ENCODE measurements at places on chromosomes 7 and 10.

DNA sequence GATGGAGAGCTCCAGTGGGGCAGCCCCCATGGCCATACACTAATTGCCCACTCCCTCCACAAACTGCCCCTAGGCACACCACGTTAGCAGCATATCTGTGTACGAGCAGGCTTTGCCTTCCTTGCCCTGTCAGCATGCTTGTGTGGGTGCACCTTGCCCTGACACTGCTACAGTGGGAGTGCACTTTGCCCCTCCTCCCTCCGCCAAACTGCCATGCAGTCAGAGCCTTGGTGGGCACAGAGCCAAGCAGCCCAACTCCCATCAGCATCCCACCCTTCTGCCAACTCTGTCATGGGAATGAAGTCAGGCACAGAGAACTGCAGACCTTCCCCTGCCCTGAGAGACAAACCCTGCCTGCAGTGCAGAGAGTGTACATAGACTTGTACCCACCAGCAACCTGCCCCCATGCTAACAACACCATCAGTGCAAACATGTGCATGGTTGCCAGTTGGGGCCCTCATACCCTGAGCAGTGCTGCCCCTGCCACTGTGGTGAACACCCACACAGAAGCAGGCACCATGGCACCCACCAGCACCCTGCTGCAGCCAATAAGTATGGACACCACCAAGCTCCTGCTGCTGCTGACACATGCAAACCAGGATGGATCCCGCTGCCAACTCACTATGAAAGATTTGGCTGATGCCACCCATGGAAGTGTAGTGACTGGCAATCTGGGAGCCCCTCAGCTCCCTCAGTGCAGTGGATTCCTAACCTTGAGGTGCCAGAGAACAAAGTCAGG is 1197.7 kb upstream of the CELF2 start:
- DNase-seq = no peak

- no peak for DNase-seq
These were observed 31.7 kb upstream of the CYP26C1 start for GRCh38 chr10:93028883-93029282.

DNA sequence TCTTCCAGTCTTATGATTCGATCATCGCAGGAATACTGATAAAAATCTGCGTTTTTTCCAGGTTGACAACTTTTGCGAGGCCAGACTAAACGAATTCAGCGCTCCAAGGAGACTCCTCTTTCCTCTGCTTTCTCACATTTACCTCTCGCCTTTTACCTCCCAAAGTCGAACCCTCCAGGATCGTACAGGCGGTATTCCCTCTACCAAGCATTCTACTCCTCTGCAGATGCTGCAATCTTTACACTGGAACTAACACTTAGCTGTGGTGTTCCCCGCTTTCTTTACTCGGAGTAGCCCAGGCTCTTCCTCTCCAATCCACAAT is 449 bp downstream of the NUDT5 start:
- no peak for DNase-seq

DNA sequence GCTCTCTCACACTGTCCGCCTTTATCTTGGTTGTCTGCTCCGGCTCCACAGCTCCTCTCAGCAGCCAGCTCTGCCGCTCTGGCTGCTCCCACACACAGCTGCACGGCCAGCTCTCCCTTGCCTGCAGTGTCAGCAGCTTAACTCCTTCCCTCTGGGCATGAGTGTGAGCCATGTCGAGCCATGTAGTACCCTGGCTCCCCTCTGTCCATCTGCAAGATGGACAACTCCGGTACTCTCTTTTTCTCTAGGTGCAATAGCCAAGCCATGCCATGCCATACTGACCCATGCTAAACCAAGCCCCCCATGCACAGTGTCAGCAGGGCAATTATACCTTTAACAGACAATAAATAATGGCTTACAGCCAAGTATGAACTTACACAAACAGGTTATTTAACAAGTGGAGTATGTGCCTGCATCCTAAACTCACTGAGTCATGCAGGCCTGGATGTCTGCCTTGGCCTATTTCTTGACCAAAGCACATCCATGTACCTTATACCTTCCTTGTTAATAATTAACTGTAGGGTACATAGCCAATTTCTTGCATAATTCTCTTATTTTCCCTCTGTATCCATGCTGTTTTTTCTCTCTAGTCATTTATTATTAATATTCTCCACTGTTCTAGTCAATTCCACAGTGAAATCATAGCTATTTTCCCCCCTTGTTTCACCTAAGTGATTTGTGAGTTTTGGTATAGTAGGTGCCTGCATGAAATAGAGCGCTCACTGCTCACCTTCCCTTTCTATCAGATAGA is 170.9 kb downstream of the CDK14 start:
- no peak for DNase-seq

GRCh38 chr7:106183952-106184351 is 71.8 kb upstream of the SYPL1 start:
- DNase-seq = no peak

DNA sequence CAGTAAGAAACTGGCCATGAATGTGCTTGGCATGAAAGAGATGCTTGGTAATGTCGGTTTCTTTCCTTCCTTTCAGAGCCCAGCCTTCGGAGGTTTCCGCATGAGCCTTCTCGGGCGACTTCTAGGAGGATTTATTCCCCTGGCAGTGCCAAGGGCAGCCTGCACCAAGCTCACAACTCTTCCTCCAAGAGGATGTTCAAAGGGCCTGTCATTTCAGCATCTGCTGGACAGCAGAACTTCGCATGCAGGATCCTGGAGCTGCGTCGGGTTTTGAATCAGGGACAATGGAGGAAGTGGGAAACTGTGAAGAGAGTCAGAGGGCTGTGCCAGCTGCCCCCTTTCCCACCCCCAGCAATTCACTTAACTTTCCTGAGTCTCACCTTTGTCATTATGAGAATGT is 21.3 kb downstream of the GOLGA7B start:
- DNase-seq = no peak

DNA sequence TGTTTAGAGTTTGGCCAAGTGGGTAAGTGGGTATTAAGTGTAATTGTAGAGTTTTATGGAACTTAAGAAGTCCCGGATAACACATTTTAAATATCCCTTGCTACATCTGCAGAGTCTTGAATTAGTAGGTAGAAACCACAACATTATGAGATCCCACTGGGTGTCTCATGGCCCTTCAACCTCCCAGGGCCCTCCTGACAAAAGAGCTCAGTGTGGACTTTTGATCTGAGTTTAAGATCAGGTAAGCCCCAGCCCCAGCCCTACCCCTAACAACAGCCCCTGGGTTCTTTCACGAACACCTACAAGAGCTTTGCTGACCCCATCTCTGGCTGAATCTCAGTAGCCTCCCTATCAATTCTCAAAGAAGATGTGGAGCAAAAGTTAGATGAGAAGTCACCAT is 65.4 kb upstream of the STK17A start:
- no peak for DNase-seq

DNA sequence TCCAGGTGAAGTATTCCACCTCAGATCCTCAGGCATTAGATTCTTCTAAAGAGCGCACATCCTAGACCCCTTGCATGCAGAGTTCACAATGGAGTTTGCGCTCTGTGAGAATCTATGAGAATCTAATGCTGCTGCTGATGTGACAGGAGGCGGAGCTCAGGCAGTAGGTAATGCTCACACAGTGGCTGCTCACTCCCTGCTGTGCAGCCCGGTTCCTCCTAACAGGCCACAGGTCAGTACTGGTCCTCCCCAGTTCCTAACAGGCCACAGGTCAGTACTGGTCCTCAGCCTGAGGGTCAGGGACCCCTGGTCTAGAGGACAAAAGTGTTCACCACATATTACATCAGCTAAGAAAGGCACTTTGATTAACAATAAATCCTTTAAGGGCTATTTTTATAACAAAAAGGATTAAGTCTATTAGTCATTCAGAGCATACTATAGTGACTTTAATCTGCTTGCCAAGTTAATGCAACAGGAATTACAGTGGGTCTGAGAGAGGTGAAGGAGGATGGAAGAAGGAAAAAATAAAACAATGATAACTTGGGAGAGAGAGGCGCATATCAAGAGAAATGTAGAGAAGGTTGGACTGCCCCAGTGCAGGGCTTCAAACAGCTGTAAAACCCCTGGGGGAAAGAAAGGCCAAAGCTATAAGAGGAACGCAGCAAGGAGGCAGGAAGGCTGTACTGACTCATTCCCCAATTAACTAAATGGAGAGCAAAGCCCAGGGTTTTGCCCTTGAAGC is 49.2 kb downstream of the CUL2 start:
- DNase-seq = no peak

DNA sequence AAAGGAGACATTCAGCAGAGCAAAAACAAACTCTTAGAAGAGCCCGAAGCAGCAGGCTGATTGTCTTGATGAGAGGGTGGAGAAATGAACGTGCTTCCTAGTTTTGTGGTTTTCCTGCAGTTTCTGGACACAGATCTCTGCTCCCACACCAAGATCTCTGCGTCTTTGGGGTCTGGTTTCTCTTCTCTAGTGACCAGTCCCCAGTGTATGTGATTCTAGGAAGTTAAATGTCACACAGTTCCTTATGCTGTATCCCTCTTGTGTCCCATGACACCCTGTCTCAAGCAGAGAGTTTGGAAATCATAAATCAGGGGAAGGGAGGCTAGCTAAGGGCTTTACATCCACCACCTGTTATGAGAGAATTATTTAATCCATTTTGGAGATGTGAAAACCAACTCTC is 55.4 kb upstream of the KLF14 start:
- no peak for DNase-seq

GRCh38 chr7:16657656-16658279 is 11.8 kb downstream of the BZW2 start:
- DNase-seq = no peak

DNA sequence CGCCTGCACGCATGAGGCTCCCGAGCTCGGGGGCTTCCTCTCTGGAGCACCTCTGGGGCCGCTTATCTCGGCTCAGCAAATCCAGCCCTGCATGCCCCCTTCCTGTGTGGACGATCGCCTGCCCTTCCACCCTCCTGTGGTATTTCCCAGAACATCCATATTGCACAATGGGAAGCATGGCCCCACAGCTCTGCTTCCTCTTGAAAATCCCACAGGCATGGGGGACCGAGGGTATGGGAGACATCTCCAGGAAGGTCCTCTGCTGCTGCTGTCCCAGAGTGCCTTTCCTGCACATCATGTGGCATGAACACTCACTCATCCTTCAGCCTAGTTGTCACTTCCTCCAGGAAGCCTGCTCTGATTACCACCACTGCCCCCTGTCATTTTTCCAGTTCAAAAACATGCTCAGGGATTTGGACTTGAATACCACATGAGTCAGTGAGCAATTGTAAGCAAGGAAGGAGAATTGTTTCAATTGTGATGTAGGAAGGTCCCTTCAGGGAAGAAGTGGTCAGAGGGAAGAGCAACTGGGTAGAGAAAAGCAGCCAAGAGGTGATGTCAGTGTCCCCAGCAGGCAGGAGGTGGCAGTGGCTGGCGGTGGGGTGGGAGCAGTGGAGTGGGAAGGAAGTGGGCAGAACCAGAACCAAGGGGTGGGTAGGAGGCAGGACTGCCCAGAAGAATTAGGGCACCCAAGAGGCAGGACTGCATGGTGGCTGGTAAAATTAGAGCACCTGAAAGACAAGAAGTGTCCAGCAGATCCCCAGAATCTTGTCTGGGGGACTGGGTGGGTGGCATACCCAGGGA is 67.5 kb upstream of the ZMIZ1 start:
- no peak for DNase-seq

DNA sequence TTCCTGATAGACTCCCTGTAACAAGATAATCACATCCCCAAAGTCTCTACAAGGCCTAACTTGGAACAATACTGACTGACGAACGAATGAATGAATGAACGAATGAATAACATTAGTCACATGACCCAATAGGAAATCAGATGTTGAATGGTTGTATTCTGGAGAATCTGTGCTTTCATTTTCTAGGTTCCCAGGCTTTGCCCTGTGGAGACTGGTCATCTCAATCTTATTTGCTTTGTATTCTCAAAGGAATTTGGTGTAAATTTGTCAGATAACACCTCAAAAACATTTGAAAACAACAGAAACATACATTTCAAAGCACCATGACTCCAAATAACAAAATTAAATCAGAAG is 69.6 kb upstream of the COL1A2 start:
- DNase-seq = no peak
